ENCODE measurements at places on chromosomes 13 and 19. TPM values are rescaled to one million over a fixed set of nuclear protein-coding genes. Genes with fewer than 3 reads are reported as not detected.

PSG2 gene
- not detected for total RNA-seq

BRME1 gene
- total RNA-seq: 4.4 TPM

GAS6 gene
- total RNA-seq: 66.2 TPM

KLF1 gene
- total RNA-seq: not detected

OLFM4 gene
- 0.94 TPM for total RNA-seq

CERS4 gene
- total RNA-seq: 102 TPM

All from dorsolateral prefrontal cortex (tissue), 122 donors.